Hepatocyte (in vitro differentiated cells): ENCODE measurements at places on chromosomes 3 and 15.

DNA sequence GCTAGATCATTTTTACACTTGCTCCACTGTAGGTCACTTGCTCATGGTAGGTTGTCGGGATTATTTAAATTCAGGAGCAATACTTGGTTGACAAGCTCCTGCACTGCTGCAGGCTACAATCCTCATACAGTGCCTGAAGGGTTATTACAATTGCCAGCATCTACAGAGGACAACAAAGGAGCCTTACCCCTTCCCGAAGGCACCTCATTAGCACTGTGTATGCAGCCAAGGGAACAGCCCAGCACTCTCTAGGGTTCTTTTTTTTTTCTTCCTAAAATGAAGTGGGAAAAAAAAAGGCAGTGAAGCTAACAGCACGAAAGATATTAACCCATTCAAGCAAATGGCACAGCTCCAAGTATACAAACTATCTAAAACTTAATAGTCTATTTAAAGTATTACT is 142.7 kb downstream of the ULK4 start:
- no peak for DNase-seq

DNA sequence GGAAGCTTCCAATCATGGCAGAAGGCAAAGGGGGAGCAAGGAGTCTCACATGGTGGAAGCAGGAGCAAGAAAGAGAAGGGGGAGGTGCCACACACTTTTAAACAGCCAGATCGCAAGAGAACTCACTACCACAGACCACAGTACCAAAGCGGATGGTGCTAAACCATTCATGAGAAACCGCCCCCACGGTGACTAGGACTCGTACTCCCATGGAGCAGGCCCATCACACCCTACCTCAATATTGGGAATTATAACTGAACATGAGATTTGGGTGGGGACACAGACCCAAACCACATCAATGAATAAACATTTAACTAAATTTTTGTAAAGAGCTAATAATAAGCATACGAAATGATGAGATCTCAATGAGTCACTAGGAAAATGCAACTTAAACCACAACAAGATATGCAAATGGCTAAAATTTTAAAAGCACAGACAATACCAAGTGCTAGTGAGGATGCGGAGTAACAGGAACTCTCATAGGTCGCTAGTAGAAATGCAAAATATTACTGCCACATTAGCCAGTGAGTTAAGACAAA is 10.0 kb downstream of the MRPS25 start:
- no peak for DNase-seq

GRCh38 chr3:13708871-13709595 is 160.1 kb downstream of the FBLN2 start:
- no peak for DNase-seq

GRCh38 chr3:45095916-45096526 is 50.2 kb downstream of the CDCP1 start:
- no peak for DNase-seq

GRCh38 chr3:25916321-25916720 is 126.4 kb downstream of the OXSM start:
- DNase-seq: no peak

DNA sequence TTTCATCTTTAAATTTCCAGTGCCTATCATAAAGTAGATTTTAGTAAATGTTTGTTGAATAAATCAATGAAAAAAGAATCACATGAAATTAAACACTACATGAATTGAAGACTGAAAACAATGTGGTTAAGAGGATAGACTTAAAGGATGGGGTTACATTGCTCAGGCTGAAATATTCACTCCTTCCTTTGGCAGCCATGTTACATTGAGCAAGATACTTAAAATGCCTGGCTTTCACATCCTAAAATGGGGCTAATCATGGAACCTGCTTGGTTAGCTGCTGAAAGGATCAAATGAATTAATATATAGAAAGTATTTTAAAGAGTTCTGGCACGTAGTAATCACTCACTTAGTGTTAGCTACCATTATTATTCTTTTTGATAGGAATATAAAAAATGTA is 196.9 kb upstream of the SLC2A2 start:
- no peak for DNase-seq

GRCh38 chr3:194357681-194358080 is 6.6 kb upstream of the CPN2 start:
- DNase-seq: no peak

DNA sequence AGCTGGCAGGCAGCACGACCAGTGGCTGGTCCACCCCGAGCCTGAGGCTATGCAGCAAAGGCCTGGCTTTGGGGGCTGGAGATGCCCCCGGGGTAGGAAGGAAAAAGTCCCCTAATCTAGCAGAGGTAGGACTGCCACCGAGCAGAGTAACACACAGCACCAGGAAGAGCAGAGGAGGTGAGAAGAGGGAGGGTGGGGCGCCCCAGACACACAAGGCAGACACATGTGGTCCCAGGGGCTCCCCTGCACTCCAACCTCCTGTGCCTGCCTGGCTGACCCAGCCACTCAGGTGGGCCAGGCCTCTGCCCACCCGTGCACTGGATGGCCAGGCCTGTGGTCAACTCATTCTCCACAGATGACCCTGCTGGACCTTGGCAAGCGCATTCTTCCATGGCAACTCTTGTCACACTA is 112.4 kb downstream of the ADCY5 start:
- DNase-seq: no peak

DNA sequence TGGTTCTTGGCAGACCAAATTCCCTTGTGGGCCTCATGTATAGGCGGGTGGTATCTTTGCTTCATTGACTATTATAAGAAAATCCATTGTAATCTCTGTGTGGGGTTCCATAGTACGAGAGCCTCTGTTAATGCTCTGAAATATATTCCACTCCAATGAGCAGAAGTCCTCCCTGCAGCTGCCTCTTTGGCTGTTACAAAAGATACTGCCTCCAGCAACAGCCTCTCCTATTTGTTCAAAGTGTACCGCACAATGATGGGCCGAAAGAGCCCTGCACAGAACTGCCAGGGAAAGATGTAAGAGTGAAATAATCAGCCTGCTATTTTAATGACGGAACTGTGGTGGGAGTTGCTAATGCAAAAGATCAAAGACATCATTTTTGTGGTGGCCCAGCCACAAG is 48.9 kb downstream of the GRK7 start:
- DNase-seq: no peak
